ENCODE measurements at places on chromosomes 5 and 9. TPM values are rescaled to one million over a fixed set of nuclear protein-coding genes. Genes with fewer than 3 reads are reported as not detected.
A peak's percentile ranks its signal among the peaks of the same experiment; 100 is the strongest.

ARHGEF39 gene
- 2.7 TPM for total RNA-seq

DNA sequence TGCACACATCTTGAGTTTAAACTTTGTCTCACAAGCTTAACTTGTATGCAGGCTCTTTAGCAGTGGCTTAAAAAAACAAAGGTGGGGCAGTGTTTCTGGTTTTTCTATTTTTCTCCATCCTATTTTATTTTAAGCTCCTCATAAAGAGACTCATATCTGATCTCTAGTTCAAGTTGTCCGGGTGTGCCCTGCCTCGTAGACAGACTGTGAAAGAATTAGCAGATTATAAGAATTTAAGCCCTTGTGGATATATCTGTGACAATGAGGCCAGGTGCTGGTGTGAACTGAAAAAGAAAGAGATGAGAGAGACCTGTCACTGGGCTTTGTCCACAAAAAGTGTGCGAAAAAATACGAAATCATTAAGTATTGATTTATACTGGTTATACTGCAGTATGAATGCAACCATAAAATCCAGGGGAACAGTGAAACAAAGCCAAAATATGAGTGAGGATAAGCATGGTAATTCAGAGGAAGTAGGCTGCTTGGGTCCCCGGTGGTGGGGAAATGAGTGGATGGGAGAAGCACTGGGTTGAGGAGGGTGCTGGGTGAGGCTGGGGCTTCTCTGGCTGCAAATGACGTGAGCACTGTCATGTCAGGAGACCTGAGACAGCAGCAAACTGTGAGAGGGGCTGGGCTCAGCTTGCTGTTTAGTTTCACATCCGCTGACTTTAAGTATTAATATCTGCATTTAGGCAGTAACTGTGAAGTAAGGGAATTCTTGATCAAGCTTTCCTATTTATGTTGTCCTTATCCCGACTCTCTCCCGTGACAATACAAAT is 179.7 kb upstream of the ANKRD55 start:
- no peak overlapping the region for H3K4me3 ChIP-seq
- peaks cover 28% of the 10 kb centered on the region for H3K4me1 ChIP-seq

THBS4 gene
- total RNA-seq = 0.43 TPM

- H3K27me3 ChIP-seq = no peaks in the 10 kb centered on the region
- no peak overlapping the region for H3K4me3 ChIP-seq
- no peaks in the 10 kb centered on the region for H3K36me3 ChIP-seq
- DNase-seq = no peak
- H3K27ac ChIP-seq = no peak overlapping the region
Measured at GRCh38 chr9:104981543-104982129, 53.7 kb upstream of the ABCA1 start.

MTX3 gene
- 10.2 TPM for total RNA-seq

PCDHGA4 gene
- total RNA-seq = 3.7 TPM

DNA sequence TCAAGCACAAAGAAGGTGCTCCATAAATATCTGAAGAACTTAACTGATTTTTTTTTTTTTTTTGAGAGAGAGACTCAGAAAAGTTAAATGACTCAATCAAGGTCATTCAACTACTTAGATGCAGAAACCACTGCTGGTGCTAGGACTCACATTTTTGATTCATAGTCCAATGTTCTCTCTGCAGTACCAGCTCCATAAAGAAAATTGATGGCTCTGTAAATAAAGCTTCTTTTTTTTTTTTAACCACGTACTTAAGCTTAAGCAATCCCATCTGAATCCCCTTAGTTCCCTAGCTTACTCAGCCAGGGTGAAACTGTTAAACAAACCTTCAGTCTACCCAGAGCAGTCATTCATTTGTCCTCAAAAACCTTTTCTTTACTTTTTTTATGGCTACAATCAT is 657.0 kb upstream of the WWC1 start:
- H3K4me3 ChIP-seq = peak overlapping the region; percentile 74
- H3K27me3 ChIP-seq = no peaks in the 10 kb centered on the region
- peak overlapping the region; percentile 99 for H3K27ac ChIP-seq
- DNase-seq = peak; percentile 86
- H3K4me1 ChIP-seq = peaks cover 48% of the 10 kb centered on the region
- H3K36me3 ChIP-seq = no peaks in the 10 kb centered on the region

DNA sequence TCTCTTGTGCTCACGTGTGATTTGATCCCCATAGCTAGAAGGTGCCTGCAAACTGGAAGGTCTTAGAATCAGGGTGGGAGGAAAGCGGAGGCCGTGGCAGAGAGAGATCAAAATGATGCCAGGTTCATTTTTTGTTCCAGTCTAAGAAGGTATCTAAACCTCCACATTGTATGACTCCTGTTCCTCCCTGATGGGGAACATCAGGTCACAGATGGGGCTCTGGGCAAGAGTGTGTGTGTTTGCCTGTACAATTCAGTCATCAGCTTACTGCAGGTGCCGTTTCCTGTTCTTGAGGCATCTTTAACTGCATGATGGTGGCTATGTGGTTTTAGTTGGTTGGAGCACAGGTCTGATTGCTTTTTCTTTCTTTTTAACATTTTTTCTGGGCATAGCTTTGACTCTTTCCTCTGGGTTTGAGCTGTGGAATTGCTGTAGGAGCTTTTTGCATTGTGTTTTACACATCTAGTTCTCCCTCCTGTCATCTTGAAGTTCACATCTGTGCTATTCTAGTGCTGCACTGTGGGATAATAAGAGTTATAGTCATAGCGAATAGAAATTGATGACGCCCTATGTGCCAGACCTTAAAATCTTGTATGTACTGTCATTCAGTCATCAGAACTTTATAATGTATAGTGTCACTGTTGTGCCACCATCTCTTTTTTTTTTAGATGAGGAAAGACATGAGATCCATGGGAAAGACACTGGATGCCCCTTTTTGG is 30.8 kb downstream of the ARHGAP26 start:
- no peak overlapping the region for H3K27ac ChIP-seq
- no peak for DNase-seq
- no peaks in the 10 kb centered on the region for H3K36me3 ChIP-seq
- H3K4me1 ChIP-seq = peaks cover 10% of the 10 kb centered on the region
- peaks cover 9% of the 10 kb centered on the region for H3K27me3 ChIP-seq

PCSK1 gene
- total RNA-seq = not detected

DNA sequence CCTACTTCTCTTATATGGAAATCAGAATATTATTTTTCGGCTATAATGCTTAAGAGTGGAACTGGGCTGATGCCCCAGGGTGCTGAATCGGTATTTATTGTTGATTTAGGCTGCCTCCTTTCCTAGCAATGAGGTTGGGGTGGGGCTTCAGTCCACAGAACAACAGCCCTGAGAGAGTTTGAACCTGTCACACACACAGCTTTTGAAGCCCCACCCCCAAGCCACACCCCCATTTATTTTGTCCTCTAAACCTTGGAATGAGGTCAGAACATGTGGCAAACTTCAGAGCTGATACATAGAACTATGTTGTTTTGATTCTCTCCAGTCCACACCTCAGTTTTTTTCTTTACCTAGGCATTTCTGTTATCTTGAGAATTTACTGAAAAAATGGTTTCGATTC is 51.7 kb upstream of the CAMK4 start:
- no peak overlapping the region for H3K27ac ChIP-seq
- no peaks in the 10 kb centered on the region for H3K36me3 ChIP-seq
- no peak for DNase-seq
- no peak overlapping the region for H3K4me3 ChIP-seq
- H3K27me3 ChIP-seq = no peaks in the 10 kb centered on the region

DNA sequence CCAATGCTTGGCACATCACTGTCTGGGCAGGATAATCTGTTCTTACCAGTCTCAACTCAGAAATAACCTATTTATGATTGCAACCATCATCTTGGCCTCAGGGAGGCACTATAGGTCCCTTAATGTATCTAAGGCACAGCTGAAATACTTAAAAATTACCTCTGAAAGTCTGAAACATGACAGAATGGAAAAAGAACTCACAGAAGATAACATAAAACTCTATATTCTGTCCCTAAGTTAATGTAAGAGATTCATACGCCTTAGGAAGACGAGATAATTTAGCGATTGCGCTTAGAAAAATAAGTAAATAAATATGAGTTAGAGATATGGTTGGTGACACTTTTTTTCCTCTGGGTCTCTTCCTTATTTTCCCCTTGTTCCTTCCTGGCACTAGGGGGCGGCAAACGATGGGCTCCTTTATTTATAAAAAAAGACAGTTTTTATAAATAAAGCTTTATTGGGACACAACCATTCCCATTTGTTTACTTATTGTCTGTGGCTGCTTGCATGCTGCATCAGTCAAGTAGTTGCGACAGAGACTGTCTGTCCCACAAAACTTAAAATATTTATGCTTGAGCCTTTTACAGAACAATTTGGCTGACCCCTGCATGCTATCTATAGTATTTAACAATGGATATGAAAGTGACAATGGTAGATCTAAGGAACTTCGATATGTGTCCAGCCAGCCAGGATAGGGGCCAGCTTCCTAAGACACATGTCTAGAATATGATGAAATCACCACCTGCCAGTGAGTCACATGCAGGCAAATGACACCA is 79.6 kb downstream of the PDE4D start:
- no peak overlapping the region for H3K4me3 ChIP-seq
- peak; percentile 58 for DNase-seq
- peaks cover 14% of the 10 kb centered on the region for H3K27me3 ChIP-seq
- no peaks in the 10 kb centered on the region for H3K36me3 ChIP-seq

FXN gene
- total RNA-seq = 17.6 TPM

GRCh38 chr5:101608322-101608721 is 687.8 kb downstream of the SLCO4C1 start:
- no peak for DNase-seq
- H3K27ac ChIP-seq = no peak overlapping the region
- no peak overlapping the region for H3K4me3 ChIP-seq
- H3K27me3 ChIP-seq = no peaks in the 10 kb centered on the region
- no peaks in the 10 kb centered on the region for H3K4me1 ChIP-seq

DNA sequence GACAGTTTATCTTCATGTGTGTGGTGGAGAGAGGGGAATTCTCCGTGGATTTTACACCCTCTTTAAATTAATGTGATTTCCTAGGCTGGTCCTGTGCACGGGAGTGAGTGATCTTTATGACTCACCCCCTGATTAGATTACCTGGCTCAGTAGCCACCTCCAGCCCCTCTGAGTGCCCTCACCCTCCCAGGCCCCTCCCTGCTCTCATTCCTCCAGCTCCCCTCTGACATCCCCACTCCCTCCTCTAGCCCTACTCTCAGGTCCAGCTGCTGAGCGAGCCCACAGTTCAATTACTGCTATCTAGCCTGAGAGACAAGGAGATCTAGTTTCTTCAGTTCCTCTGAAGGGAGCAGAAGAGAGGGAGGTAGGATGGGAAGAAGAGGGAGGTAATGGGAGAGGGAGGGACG is 61.8 kb upstream of the ARAP3 start:
- peaks cover 29% of the 10 kb centered on the region for H3K27me3 ChIP-seq
- H3K4me3 ChIP-seq = no peak overlapping the region
- no peak for DNase-seq
- no peaks in the 10 kb centered on the region for H3K4me1 ChIP-seq
- H3K36me3 ChIP-seq = no peaks in the 10 kb centered on the region
- H3K27ac ChIP-seq = no peak overlapping the region

DNA sequence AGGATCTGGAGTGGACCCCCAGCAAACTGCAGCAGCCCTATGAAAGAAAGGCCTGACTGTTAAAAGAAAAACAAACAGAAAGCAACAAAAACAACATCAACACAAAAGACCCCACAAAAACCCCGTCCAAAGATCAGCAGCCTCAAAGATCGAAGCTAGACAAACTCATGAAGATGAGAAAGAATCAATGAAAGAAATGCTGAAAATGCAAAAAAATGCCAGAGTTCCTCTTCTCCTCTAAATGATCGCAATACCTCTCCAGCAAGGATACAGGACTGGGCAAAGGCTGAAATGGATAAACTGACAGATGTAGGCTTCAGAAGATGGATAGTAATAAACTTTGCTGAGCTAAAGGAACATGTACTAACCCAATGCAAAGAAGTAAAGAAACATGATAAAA is 526.3 kb upstream of the DAB2 start:
- H3K4me3 ChIP-seq = no peak overlapping the region
- DNase-seq = no peak
- H3K27ac ChIP-seq = no peak overlapping the region
- no peaks in the 10 kb centered on the region for H3K4me1 ChIP-seq

DNA sequence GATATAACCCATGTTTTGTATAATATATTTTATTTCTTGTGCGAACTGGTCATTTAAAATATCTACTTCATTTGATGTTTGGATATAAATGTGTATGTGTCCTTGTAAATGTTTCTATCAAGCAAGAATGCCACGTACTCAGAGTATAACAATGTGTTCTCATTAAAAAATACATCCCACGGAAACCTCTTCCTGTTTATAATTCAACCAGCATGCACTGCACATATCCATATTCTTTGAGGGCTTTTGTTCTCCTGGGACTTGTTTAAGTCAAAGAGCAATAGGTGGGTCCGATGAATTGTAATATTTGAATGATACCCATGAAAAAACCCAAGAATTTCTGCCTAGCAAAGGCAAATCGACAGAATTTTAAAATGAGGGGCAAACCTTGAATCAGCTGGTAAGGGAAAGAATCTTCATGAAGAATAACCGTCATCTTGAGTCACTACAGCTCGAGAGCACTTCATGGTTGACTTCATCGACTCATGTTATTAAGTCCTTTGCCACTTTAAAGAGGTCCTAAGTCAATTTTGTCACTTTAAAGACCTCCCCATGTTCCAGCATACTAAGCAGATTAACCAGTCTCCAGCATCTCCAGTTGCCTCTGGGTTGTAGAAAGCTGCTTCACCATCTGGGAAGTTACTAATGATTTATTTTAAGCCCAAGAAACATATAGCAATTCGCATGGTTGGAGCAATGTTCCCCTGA is 80.6 kb downstream of the NPR3 start:
- H3K27ac ChIP-seq = peak overlapping the region; percentile 77
- H3K4me3 ChIP-seq = peak overlapping the region; percentile 31
- peak; percentile 36 for DNase-seq

DNA sequence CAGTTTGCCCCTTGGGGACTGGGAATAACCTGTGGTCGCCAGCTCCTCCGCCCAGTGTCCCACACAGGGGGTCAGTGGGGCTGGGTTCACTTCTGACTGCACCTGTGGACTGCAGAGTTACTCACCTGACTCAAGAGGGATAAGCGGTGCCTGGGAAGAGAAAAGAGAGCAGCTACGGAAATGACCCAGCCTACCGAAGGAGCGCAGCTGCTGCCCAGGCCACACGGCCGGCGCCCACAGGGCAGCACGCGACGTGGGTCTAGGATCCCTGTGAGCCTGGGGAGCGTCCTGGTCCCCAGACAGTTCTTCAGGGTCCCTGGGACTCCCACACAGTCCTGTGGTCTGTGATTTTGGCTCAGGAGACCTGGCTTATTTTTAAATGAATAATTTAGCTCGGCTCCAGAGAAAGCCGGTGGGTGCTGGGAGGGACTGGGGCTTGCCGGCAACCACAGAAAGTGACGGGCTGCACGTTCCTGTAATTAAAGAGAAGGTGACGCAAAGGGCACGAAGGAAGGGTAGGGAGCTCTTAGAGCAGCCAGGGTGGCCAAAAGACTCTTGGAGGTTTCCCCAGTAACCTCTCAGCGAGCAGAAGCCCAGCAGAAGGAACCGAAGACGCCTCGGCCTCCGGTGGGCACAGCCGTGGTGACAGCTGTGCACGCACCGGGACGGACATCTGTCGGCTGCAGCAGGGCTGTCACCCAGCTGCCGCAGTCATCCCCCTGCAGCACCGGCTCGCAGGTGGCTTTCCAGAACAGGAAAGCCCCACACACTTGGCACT is 97.5 kb upstream of the FCN2 start:
- peaks cover 25% of the 10 kb centered on the region for H3K36me3 ChIP-seq
- H3K27me3 ChIP-seq = peaks cover 41% of the 10 kb centered on the region
- peak overlapping the region; percentile 20 for H3K4me3 ChIP-seq
- no peak for DNase-seq
- H3K4me1 ChIP-seq = peaks cover 12% of the 10 kb centered on the region

Data from HFFc6 (cell line).